ENCODE measurements at places on chromosomes 6 and 20.
A peak's percentile ranks its signal among the peaks of the same experiment; 100 is the strongest.

GRCh38 chr20:60584221-60584620 lies 626.0 kb downstream of the CDH26 start:
- no peak for DNase-seq

GRCh38 chr20:15708984-15709598 lies 864.2 kb downstream of the KIF16B start:
- no peak for DNase-seq

DNA sequence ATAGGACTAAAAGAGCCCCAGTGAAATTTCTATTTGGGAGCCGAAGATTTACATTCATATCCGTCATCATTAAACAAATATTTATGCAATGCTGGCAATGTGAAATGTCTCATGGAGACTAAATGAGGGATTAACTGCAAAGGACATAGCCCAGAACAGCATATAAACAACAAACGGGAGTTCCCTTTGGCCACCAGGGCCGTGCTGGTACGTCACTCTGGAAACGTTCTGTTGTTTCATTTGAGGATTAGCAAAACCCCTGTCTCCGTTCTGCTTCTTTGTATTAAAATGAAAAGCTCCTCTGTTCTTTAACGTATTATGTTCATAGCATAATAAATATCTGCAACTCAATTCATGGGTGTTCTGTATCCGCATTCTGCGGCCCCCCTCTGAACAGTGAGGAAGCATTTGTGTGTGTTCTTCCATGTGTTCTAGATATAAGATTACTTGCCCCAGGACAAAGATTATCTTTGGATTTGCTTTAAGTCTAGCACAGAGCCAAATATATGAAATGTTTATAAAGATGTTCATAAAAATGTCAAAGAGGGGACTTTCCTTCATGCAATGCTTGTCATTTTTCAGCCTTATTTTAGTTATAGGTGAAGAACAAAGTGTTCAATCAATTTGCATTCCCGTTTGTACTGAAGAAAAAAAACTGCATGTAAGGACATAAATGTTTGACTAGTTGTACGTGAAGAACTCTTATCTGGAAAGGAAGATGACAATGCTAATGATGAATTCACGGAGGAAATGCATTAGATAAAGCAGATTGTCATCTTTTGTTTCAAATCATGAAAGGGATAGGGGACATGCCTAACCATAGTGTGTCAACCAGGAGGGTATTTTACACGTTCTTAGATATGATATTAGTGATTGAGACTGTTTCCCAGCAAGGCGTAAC lies 90.0 kb upstream of the TNFAIP3 start:
- DNase-seq: no peak

GRCh38 chr6:154580397-154581135 lies 70.1 kb upstream of the CNKSR3 start:
- DNase-seq: no peak

DNA sequence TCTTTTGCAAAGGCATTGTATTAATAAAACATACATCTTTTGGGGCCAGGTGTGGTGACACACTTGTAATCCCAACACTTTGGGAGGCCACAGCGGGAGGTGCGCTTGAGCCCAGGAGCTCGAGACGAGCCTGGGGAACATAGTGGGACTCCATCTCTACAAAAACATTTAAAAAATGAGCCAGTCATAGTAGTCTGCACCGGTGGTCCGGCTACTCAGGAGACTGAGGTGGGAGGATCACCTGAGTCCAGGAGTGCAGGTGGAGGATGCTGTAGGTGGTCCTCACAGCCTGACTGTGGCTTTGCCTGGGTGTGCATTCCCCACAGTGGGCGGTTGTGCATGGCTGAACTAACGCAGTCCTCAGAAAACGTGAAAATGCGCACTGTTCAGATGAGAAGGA lies 162.5 kb downstream of the DLL1 start:
- DNase-seq: no peak

DNA sequence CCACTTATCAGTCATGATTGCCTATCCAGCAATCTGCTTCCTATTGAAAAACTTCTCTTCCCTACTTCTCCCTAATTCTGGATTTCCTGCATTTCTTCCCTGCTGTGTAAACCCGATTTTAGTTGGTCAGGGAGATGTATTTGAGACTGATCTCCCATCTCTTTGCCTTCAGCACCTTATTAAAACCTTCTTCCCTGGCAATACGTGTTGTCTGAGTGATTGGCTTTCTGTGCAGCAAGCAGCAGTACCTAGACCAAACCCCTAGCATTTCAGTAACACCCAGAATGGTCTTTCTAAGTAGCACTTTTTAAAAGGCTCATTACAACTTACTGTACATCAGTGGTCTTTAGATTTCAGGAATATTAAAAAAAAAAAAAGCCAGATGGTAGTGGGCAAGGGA lies 99.1 kb upstream of the PDE10A start:
- DNase-seq: no peak

- DNase-seq: no peak
Measured at GRCh38 chr20:47810116-47810677, 24.9 kb upstream of the SULF2 start.

DNA sequence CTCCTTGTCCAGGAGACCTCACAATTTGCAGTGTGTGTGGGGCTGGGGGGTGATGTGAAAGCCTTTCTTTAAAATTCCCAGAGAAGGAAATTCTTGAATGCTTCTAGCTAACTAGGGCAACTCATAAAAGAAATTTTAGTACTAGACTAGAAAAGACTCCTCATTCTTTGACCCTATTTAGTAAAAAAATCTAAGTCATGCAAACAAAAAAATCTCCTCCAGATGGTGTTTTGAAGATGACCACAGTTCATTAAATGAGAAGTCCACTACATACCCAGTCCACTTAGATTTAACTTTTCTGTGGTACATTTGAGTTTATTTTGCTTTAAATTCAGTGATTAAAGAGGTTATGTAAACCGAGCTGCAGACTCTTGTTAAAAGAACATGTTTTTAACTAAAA lies 67.5 kb downstream of the NDUFAF5 start:
- no peak for DNase-seq

- no peak for DNase-seq
Measured at GRCh38 chr6:128532136-128532535, 11.7 kb upstream of the PTPRK start.

DNA sequence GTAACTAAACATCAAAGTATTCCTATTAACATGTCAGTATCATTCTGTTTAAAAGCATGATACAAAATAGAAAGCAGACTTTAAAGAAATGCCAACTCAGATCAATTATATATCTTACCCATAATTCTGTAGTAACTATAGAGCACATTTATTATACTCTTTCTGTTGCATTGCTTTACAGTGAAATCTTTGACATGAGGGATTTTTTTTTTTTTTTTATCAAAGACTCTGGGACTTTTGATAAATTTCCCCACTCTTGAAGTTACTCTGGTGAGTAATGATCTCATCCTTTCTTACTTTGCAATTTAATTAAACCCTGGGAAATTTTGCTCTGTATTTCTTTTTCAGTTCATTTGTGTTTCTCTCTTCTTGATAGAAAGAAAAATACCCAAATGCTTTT lies 17.4 kb downstream of the ADGRF4 start:
- no peak for DNase-seq

GRCh38 chr6:119303164-119303887 lies 46.2 kb downstream of the MAN1A1 start:
- no peak for DNase-seq

GRCh38 chr6:56366141-56366852 lies 118.9 kb upstream of the COL21A1 start:
- no peak for DNase-seq

GRCh38 chr6:54315656-54316055 lies 7.4 kb downstream of the TINAG start:
- no peak for DNase-seq

GRCh38 chr20:47139934-47140535 lies 216.5 kb downstream of the ZMYND8 start:
- DNase-seq: no peak

GRCh38 chr6:158752613-158753012 lies 66.6 kb downstream of the EZR start:
- no peak for DNase-seq

DNA sequence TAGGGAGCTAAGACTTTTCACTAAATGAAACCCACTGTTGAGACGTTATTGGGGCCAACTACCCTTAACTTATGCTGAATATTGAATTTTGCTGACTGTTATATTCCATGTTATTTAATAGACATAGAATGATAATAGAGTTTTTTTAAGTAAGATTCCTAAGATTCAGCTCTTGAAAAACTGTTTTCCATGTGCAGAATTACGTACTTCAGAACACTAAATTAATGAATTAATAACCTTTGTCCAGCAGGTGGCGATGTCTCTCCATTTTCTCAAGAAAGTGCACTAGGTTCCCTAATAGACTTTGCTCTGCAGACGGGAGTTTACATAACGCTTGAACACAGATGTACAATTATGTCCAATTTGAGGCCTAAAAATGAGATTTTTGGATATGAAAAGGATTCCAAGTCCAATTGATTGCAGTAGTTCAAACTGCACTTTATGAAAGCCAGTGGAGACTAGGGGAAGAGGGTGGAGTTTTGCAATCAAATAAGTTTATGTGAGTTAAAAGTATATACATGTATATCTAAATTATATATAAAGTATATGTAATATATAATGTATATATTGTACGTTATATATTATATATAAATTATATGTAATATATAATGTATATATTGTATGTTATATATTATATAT lies 282.1 kb downstream of the UST start:
- peak; percentile 71 for DNase-seq

- DNase-seq: no peak
Measured at GRCh38 chr20:37042986-37043972, 52.5 kb downstream of the RBL1 start.

DNA sequence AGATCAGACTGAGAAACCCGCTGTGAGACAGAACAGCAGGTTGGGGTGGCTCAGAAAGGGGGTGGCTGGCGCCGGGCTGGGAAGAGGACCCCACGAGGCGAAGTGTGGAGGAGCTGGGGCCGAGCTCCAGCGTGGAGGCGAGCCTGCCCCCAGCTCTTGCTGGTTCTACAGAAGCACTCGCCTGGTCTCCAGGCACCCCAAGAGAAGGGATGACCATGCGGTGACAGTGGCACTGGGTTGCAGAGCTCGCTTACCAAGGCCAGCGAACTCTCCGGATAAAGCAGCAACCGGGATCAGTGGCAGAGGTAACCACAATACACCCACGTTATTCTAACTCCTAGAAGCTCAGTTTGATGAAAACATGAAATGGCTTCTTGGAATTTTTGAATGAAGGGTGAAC lies 26.5 kb downstream of the THBS2 start:
- DNase-seq: no peak

- no peak for DNase-seq
Measured at GRCh38 chr6:163327921-163328320, 86.6 kb upstream of the QKI start.

GRCh38 chr6:87716928-87717614 lies 15.0 kb upstream of the AKIRIN2 start:
- no peak for DNase-seq

GRCh38 chr20:56422076-56422823 lies 10.2 kb downstream of the CASS4 start:
- no peak for DNase-seq

DNA sequence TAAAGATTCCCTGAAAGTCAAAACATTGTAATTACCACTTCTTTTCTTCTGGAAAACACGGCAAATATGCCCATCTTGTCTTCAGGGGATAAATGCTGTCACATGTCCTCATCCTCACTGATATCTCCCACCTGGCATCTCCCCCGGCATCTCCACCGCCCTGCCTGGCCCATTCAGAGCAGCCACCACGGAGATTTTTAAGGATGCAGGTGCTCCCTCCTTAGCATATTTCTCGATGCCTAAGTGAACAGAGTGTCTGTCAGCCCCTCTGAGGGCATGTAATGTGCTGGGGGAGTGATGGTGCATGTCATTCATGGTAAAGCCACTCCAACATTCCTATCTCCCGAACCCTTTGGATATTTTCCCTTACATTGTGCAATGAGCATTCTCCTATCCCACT lies 215.5 kb downstream of the PREX1 start:
- DNase-seq: no peak

GRCh38 chr20:32386091-32386490 lies 28.0 kb downstream of the ASXL1 start:
- no peak for DNase-seq

- no peak for DNase-seq
Measured at GRCh38 chr6:79686707-79687309, 55.7 kb downstream of the SH3BGRL2 start.

- peak; percentile 72 for DNase-seq
Measured at GRCh38 chr20:57390604-57391438, at the start of gene RBM38. Gene RBM38, plus strand, starts transcription at chr20:57391396. Its CDS starts 186 bp downstream, at chr20:57391582.

- DNase-seq: no peak
Measured at GRCh38 chr6:67766057-67766456, 869.0 kb upstream of the ADGRB3 start.

GRCh38 chr6:124430740-124431318 lies 531.4 kb upstream of the RNF217 start:
- no peak for DNase-seq

DNA sequence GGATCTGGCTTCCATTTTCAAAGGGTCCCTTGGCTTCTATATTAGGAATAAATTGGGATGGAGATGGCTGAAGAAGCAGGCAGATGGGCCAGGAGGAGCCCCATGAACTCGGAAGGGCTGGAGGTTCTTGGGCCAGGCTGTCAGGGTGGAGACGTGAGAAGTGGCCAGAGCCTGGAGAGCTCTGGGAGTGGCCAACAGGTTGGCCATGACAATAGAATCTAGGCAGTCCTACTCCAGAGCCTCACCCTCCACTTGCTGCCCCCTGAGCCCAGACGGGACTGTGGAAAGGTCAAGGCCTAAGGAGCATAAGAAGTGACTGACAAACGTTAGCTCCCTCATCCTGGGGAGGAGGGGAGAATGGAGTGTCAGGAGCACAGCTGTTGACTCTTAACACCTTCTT lies 62.1 kb downstream of the STK35 start:
- no peak for DNase-seq

- no peak for DNase-seq
Measured at GRCh38 chr6:170210651-170211403, 80.1 kb downstream of the DLL1 start.

- DNase-seq: no peak
Measured at GRCh38 chr6:70995411-70995810, 38.6 kb upstream of the B3GAT2 start.

DNA sequence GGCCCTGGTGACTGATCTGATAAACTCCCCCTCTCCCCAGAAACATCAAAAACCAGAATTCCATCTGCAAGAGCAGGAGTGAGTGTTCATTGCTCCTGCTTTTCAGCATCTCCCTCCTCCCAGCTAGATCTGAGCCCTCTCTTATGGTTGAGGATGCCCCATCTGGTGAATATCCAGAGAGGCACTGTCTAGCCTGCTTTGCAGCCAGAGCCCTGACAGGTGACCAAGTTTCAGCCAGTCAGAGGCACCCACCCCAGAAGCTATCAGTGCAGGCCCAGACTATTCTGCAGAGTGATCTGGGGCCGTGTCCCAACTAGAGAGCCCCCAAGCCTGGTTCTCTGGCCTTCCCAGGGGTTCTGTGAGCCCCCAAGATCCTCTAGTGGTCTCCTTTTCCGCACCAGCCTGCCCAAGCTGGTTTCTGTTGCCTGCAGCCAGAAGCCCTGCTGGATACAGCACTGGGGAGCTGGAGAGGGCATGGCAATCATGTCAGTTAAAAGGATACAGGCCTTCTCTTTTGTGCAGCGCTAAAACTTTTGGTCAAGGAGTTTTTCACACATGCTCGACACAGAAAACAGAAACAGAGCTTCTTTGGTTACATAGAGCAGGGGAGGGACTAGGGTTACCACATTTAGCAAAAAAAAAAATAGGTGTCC lies 6.6 kb upstream of the BMP7 start:
- DNase-seq: no peak
